ENCODE measurements at places on chromosomes 2 and 18.

DNA sequence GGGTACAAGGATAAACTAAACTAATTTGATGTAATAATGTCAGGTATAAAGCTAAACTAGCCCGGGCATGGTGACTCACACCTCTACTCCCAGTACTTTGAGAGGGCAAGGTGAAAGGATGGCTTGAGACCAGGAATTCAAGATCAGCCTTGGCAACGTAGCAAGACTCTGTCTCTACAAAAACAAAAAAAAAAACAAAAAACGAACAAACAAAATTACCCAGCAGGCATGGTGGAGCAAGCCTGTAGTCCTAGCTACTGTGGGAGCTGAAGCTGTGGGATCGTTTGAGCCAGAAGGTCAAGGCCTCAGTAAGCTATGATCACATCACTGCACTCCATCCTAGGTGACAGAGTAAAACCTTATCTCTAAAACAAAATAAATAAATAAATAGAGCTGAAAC is 131.8 kb upstream of the KYNU start:
- no peak for DNase-seq

DNA sequence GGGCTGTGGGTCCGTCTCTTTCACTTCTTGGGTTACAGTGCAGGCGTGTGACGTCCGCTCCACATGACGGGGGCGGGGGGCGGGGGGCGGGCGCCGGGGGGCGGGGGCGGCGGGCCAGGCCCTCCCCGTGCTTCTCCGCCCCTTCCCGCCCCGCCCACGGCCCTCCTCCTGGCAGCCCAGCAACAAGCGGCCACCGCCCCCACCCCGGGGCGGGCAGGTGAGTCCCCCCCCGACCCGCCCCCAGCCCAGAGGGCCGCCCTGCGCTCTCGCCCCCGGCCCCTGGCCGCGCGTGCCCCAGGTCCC is 3.6 kb downstream of the ZNF516 start:
- DNase-seq = peak; percentile 75

DNA sequence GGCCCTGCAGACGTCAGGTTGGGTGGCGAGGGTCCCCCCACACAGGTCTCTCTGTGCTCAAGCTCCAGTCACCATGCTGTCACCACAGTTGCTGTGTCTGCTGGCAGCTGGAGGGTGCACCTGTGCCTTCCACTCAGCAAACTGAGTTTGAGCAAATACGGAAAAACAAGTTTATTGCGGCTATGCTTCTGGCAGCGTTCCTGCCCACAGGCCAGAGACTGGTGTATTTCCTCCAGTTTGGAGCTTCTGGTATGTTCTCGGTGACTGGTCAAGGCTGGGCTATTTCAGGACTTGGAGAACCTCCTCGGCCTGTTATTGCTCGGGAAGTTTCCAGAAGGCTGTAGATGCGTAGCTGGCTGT is 132.6 kb downstream of the SEPTIN10 start:
- DNase-seq = no peak

DNA sequence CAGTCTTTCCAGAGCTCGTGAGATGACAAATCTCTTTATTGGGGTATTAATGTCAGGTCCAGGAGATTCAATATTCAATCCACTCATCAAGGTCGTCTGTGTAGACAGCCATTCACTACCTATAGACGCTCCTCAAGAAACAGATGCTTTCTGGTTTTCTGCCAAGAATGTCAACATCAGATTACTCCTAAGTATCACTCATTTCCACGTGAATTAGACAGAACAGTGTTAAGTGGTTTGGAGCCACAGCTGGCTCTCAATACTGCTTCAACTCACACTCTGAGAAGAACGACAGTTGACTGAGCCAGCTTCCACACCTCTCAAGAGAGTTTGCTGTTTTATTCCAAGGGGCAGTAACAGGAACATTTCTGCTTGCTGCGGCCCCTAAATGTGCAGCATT is 113.5 kb upstream of the NEDD4L start:
- no peak for DNase-seq

- no peak for DNase-seq
These were observed 95.4 kb upstream of the BCL2L11 start for GRCh38 chr2:111025288-111025687.
